NCI-H345 (cell line): ENCODE measurements at places on chromosomes 12 and 14.

- DNase-seq, result no peak
Observed at GRCh38 chr12:3019005-3019680, 58.0 kb upstream of the TSPAN9 start.

DNA sequence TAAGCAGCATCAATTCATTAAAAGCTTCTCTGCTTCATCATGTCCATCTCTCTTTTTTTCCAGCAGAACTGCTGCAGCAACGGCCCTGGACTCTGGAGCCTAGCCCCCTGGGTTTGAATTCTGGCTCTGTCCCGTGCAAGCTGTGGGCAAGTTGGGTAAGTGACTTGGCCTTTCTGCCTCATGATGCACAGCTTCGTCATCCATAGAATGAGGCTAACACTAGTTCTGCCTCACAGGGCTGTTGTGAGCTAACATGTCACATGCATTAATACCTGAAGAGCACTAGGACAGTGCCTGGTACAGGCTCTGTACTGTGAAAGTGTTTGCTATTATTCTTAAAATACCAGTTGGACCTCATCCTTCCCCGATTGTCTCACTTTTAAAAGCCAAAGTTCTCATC lies 4.2 kb downstream of the KRT82 start:
- DNase-seq, result no peak

GRCh38 chr14:68583548-68584280 lies 209.2 kb downstream of the ZFP36L1 start:
- no peak for DNase-seq

- DNase-seq, result no peak
Observed at GRCh38 chr14:44981198-44981597, 19.2 kb downstream of the TOGARAM1 start.

DNA sequence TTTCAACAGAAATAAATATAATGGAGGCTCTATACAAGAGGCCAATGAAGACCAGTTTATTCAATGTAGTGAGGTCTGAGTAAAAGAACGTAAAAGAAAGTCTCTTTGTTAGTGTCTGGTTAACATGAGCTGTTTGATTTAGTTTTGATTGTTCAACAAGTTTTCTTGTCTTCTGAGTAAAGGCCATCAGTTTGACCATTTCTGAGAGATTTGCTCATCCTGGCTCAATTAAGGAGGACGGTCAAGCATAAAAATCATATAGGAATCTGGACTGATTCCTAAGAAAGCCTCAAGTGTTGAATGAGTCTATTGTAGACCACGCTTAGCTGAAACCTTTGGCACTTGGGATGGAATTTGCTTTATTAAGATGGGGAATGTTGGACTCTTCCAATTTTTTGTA lies 32.5 kb upstream of the FGF23 start:
- no peak for DNase-seq
